ENCODE measurements at places on chromosomes 16 and 17.

GRCh38 chr16:66915041-66915440, 3.6 kb downstream of the CDH16 start:
- DNase-seq, result no peak

- no peak for DNase-seq
These were observed 26.3 kb upstream of the ETV4 start for GRCh38 chr17:43572368-43572980.

GRCh38 chr17:19288453-19288852, 51.3 kb downstream of the EPN2 start:
- DNase-seq, result no peak

- no peak for DNase-seq
These were observed 57.1 kb downstream of the BRIP1 start for GRCh38 chr17:61806081-61806828.

GRCh38 chr16:15572329-15573001, 70.5 kb downstream of the MARF1 start:
- DNase-seq, result no peak

GRCh38 chr16:49498666-49499413, 125.2 kb downstream of the C16orf78 start:
- no peak for DNase-seq

GRCh38 chr17:17538417-17539391, 42.5 kb upstream of the RASD1 start:
- DNase-seq, result no peak

GRCh38 chr17:37564252-37564651, 45.0 kb downstream of the SYNRG start:
- DNase-seq, result no peak

DNA sequence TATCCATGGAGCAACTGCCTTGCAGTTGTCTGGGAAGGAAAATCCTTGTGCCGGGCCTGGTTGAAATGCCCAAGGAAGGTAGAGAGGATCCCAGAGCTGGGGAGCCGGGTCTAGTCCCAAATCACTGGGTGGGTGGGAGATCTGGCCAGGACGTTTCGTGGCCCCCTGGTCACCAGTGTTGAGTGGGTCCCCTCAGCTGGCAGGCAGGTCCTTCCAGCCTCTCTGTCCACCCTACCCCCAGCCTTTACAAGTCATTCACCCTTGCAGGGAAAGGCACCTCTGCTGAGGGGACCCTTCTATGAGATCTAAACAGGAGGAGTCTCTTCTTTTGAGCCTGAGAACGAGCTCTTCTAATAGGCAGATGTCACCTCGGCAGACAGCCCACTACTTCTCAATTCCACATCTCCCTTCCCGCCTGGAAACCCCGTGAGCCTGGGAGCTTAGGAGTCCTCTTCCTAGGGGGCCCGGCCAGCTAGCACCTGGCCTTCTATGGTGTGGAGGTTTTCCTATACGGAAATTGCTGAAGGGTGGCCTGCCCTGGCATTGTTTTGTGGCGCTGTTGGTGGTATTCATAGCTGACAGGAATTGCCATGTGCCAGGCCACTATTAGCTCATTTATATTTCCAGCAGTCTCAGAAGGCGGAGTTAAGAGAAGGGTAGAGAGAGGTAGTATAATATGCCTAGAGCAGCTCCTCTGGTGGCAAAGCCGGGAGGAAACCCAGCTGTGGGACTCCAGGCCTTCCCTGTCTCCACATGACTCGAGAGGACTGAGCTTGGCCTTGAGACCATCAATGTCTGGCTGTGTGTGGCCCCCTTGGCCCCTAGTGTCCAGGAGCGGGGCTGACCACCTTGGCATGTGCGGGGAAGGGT, 13.3 kb downstream of the MPRIP start:
- no peak for DNase-seq

- DNase-seq, result no peak
These were observed 50.4 kb downstream of the SLFN5 start for GRCh38 chr17:35293151-35293847.

- no peak for DNase-seq
These were observed 930 bp downstream of the SPNS2 start for GRCh38 chr17:4499431-4500190.

GRCh38 chr17:56641894-56642293, 48.4 kb downstream of the NOG start:
- no peak for DNase-seq

DNA sequence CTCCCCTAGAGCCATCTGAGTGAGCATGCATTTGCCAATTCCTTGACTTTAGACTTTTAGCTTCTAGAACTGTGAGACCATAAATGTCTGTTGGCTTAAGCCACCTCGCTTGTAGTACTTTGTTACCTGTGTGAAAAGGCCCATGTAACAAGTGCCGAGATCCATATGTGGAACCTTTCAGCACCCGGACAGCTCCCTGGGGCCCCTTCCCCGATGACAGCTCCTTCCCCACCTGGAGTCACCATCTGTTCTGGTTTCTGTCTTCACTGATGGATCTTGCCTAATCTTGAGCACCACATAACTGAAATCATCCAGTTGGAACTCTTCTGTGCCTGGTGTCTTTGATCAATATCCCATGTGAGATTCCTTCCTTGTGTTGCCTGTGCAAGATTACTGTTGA, 78.9 kb upstream of the EEF2KMT start:
- no peak for DNase-seq

GRCh38 chr17:58611331-58611730, 80.5 kb downstream of the TEX14 start:
- no peak for DNase-seq

DNA sequence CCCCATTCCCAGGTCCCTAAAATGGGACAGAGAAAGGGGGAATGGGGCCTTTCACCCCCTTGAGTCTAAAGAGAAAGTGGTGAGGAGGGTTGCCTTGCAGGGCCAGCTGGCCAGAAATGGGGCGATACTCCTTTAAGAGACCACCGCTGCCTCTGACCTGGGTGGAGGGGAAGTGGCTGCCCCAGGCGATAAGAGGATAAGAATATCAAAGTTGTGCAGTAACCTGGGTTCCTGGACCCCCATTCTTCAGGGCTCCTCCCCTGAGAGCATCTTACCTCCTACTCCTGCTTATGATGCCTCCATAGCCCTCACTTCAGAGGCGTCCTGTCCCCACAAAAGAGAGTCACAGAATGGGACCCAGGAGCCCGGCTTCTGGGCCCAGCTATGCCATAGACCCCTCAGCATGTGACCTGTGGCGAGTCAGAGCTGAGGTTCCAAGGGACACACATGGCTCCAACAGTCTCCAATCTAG, 5.2 kb upstream of the TSPOAP1 start:
- no peak for DNase-seq

DNA sequence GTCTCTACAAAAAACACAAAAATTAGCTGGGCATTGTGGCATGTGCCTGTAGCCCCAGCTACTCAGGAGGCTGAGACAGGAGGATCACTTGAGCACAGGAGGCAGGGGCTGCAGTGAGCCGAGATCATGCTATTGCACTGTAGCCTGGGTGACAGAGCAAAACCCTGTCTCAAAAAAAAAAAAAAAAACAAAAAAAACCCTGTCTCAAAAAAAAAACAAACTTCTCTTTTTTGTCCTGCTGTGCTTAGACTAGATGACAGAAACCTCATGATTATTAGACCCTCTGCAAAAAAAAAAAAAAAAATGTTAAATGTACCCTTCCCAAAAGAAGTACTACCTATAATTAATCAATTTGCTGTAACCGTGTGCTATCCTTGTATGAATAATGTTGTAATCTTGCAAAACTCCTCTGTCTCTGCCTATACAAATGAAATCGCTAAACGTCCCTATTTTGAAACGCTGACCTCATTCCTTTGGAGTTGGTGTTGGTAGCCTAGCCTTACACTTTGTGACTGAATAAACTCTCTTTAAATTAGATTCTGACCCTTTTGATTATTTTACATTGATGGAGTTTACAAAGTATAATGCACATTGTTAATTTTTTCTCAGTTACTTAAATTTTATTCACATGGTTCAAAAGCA, 13.6 kb upstream of the DHRS7B start:
- DNase-seq, result no peak

- no peak for DNase-seq
These were observed 9.6 kb downstream of the CDC42EP4 start for GRCh38 chr17:73302189-73302588.

DNA sequence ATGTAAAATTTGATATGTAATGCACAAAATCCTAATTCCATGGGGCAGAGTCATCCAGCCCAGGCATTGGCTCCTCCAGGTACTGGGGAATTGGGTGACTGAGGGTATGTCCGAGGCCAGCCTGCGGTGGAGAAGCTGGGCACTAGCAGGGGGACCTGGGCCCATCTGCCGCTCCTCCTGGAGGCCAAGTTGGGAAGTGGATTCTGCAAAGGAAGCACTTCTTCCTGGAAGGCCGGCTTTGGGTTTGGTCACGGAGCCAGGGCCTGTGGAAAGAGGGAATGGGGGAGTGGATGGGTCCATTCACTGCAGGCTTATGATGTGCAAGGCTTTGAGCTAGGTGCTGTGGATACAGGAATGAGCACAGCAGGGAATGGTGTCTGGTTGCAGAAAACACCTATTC, 85.8 kb downstream of the GNAO1 start:
- no peak for DNase-seq

DNA sequence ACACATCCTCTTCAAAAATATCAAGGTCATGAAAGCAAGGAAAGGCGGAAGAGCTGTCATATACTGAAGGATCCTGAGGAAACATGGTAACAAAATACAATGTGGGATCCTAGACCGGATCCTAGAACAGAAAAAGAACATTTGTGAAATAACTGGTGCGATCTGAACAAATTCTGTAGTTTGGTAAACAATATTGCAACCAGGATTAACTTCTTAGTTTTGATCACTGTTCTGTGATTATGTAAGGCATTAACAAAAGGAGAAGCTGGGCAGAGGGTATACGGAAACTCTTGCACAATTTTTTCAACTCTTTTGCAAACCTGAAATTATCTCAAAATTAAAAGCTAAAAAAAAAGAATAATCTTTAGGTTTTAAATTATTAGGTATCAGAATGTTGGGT, 109.7 kb downstream of the TRIM37 start:
- DNase-seq, result no peak

GRCh38 chr16:14286368-14287230, 215.5 kb downstream of the MRTFB start:
- no peak for DNase-seq

GRCh38 chr17:83202002-83203000, 122.9 kb downstream of the METRNL start:
- DNase-seq, result no peak

DNA sequence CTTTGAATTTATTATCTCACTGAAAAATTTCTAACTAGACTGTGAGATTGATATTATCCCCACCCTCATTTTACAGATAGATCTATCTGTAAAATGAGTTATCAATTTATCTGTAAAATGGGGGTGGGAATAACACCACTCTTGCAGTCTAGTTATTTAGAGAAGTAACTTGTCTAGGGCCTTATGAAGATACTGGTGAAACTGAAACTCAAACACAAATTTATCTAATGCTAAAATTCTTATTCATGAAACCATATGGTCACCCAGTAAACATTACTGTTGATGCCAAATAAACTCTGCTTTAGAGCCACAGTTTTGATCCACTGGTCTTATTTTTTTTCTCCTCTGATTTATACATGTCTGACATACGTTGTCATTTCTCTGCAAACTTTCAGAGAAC, 52.1 kb upstream of the SMIM36 start:
- no peak for DNase-seq

GRCh38 chr17:68513932-68514331, 1.7 kb downstream of the PRKAR1A start:
- DNase-seq, result no peak

GRCh38 chr17:57699751-57700219, 45.3 kb downstream of the CCDC182 start:
- DNase-seq, result no peak

- no peak for DNase-seq
These were observed 453 bp downstream of the MMP25 start for GRCh38 chr16:3046641-3047386.

DNA sequence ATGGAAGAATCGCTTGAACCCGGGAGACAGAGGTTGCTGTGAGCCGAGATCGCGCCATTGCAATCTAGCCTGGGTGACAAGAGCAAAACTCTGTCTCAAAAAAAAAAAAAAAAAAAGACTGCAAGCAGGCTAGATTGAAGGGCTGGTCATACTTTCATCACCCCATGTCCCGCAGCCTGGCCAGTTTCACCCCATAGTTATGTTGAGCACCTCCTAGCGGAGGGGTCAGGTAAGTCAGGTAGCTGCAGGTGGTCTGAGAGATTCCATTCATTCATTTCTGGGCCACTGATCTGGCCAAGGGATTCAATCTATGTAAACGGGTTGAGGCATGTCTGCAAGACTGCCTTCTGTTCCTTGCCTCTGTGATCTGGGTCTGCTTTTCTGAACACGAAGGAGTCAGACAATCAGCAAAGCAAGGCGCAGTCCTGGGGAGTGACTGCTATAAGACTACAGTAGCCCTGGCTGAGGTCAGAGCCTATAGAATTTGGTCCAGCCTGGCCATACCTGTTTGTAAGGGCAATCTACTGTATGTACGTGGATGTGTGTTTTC, 23.6 kb upstream of the BPTF start:
- DNase-seq, result no peak

DNA sequence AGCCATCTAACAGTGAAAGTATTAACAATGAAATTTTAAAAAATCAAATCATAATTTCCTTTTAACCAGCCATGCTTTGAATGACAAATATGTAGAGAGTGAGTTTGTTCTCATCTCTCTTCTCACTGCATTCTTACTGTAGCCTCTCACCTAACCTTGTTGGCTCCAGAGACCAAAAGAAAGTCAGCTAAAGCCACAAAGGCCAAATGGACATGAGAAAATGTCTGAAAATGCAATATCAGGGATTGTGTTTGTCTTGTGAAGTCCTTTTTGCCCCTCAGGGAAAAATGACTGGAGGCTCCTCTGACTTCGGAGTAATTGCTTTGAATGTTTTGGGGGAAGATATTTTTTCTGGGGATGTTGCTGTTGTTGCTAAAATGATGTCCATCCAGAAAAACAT, 166.3 kb downstream of the SLC39A11 start:
- no peak for DNase-seq

DNA sequence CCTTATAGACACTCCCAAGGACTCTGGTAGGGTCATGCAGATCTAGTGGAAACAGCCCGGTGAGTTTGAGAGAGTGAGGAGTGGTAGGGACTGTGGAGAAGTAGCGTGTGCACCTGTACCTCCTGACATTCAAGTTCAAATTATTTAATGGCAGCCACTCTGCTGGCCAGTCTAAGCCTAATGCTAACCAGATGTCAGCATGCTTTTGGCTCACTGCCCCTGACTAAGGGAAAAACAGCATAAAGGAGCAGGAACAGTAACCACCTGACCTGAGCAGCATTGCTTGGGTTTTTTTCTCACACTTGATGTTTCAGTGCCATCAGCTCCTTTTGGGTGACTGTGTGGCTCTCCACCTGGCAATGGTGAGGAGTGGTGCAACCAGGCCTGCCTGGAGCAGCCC, 23.8 kb upstream of the SLC12A3 start:
- no peak for DNase-seq

- DNase-seq, result peak; percentile 78
These were observed 8.3 kb upstream of the ZNF750 start for GRCh38 chr17:82848022-82848592.

- DNase-seq, result no peak
These were observed 806 bp downstream of the PERCC1 start for GRCh38 chr16:1431497-1432270.

DNA sequence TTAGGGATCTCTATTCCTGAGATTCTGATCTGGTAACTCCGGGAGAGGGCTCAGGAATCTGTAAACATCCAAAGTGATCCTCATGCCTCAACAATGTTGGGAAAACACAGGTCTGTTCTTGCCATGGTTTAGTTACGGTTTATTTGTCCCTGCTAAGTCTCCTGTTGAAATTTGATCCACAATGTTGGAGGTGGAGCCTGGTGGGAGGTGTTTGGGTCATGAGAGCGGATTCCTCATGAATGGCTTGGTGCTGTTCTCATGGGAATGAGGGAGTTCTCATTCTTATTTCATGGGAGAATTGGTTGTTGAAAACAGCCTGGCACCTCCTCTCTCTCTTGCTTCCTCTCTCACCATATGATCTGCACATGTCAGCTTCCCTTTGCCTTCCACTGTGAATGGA, 608.6 kb upstream of the GOT2 start:
- no peak for DNase-seq
